ENCODE measurements at places on chromosomes 5 and 9.

GRCh38 chr5:169838688-169839087, 141.6 kb downstream of the INSYN2B start:
- DNase-seq: no peak

GRCh38 chr9:124688238-124688904, 82.7 kb downstream of the NR6A1 start:
- DNase-seq: no peak

- DNase-seq: no peak
These were observed 29.3 kb downstream of the PLAC8L1 start for GRCh38 chr5:146076028-146076427.

GRCh38 chr5:3602785-3603502, 7.3 kb downstream of the IRX1 start:
- DNase-seq: no peak

- DNase-seq: no peak
These were observed 480.8 kb downstream of the GADD45G start for GRCh38 chr9:90085633-90086032.

DNA sequence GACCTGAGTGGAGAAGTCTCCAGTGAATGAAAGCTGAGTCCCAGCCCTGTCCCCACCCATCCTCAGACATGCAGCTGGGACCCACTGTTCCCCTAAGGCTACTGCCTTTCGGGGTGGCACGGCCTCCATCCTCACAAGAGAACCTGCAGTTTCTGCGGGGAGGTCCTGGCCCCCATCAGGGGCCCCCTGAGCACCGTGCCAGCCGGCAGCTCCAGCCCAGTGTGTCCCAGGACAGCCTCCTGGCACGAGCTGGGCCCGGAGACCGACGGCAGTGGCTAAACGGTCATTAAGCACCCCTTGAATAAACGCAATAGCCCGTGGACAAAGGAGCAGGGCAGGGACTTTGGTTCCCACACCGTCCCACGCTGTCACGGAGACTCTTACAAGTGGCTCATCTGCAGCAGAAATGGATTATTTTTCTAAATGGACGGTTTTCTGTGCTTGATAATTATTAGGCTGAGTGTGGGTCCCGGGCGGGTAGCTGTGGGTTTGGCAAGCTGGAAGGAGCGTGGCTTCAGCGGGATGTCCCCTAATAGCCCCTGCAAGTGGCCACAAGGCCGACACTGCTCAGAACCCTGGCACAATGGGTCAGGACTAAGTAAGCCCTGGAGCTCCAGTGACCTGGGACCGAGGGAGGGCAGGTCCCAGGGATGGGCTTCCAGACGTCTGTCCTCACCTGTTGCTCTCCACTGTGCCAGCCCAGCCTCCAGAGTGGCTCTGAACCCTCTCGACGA, 17.4 kb downstream of the FAM78A start:
- no peak for DNase-seq

- no peak for DNase-seq
These were observed 1.5 kb upstream of the NSMF start for GRCh38 chr9:137460363-137461315.

DNA sequence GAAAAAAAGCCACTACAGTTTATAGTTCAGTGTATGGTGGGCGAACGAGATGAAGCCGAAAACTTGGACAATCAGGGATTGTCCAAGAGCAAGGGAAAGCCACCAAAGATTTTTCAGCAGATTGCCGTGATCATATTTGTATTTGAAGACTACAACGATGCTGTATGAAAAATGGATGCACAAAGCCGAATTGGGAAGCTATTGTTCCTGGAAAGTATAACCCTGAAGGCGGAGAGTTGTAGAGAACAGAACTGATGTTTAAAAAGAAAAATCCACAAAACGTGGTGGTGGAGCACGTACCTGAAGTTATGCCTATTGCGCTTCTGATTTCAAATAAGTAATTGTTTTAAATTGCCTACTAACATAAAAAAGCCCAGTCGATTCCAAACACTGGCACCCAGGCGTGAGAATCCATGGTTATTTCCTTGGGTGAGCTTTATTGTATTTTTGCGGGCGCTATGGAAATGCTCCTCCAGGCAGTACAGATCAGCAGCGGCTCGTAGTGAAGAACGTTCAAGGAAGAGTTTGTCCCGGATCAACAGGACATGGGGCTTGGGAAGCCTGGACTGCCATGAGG, 772 bp upstream of the TARS1 start:
- DNase-seq: no peak

GRCh38 chr5:134026521-134027287, 21.9 kb upstream of the VDAC1 start:
- DNase-seq: peak; percentile 40

GRCh38 chr5:11251247-11251646, 490.2 kb upstream of the DAP start:
- no peak for DNase-seq

- no peak for DNase-seq
These were observed 6.1 kb downstream of the DNAJB5 start for GRCh38 chr9:34995670-34996060.

GRCh38 chr5:568809-569208, 43.3 kb upstream of the CEP72 start:
- no peak for DNase-seq

DNA sequence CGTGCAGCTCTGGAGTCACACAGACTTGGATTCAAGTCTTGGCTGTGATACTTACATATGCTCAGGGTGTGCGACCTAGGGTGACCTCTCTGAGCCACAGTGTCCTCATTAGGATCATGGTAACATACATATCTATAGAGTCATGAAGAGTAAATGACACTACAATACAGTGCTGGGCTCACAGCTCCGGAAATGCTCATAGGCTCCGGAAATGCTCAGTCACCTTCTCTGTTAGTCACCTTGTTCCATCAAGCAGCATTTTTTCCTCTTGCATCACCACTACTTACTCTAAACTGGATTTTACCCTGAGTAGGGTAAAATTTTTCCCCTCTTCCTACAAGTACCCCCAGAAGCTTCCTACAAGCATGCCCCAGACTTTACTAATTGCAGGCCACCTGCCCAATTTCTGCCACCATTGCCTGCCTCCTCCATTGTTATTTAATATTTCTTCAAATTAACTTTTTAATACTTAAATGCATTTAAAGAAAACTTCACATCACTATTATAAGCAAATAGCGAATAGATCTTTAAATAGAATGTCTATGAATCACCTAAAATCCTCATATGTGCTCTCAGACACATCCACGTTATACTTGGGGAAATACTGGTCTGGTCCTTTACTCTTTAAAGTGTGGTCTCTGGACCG, 147.6 kb upstream of the SPRY4 start:
- DNase-seq: no peak

DNA sequence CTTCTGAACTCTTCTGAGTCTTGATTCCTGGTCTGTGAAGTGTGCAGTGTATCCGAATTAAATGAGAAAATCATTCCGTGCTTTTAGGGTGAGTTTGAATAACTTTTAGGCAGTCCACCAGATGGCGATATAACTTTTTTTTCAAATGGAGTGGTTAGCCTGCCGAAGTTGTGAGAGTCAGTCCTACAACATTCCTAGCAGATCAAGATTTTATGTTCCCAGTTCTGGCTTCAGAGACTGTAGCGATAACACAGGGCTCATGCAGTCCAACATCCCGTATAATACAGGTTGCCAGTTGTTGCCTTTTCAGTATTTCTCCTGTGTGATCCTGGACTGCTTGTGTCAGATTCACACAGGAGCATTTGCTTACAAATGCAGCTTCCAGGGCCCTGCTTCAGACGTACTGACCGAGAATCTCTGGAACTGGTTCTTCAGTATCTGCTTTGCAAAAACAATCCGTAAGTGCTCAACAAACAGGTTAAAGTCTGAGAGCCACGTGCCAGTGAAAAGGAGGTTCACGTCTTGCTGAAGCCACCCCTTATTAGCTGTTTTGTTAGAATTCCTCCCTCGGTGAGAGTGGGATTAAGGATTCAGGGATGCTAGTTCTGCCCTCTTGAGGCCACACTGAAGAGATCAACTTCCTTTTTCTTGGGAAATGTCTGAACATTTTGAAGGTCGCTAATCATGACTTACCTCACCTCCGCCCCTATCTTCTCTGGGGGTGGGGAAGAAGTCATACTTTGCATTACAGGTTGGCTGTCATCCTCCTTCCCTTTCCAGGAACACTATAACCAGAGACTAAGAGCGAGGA, 22.8 kb downstream of the SMIM3 start:
- peak; percentile 62 for DNase-seq

- no peak for DNase-seq
These were observed 58.4 kb downstream of the OR2K2 start for GRCh38 chr9:111271481-111272080.

Measured in NCI-H1694 treated with DMSO at 0.1 percent for 48 hours (cell line).